ENCODE measurements at places on chromosomes 7 and 10.
A peak's percentile ranks its signal among the peaks of the same experiment; 100 is the strongest.

GRCh38 chr10:92822964-92823363 is 25.4 kb upstream of the EXOC6 start:
- H3K36me3 ChIP-seq = no peaks in the 10 kb centered on the region
- H3K27me3 ChIP-seq = peaks cover 10% of the 10 kb centered on the region
- H3K4me1 ChIP-seq = peaks cover 12% of the 10 kb centered on the region
- H3K4me3 ChIP-seq = no peak overlapping the region
- no peak for DNase-seq
- H3K27ac ChIP-seq = no peak overlapping the region

DNA sequence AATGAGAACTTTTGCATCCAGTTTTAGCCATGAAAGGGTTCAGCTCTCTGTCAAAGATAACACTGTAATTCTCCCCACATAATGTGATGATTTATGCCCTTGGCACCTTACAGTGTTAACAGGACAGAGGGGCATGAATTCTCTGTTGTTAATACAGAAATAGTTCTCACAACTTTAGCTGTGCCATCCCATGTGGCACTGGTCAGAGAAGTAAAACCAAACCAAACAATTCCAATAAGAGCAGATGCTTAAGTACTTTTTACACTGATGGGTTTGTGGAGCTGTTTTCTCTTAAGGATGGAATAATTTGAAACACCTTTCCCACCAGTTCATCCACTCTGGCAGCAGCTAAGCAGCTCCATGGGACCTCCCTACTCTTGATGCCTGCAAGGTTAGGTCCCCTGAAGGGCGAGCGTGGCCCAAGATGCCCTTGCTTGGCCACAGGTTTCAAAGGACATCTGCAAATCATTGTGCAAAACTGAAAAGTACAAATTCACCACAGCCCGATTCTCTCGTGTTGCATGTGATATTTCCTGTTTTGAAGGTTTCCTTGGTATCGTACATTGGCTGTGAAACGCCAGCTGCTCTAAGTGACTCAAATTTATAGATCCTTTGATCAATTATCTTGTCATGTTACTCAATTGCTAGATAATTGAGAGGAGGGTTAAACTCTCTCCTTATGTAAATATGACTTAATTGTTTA is 82.5 kb upstream of the CREB5 start:
- H3K27me3 ChIP-seq = peaks cover 8% of the 10 kb centered on the region
- peaks cover 27% of the 10 kb centered on the region for H3K4me1 ChIP-seq
- peak overlapping the region; percentile 31 for H3K4me3 ChIP-seq
- no peak for DNase-seq
- no peak overlapping the region for H3K27ac ChIP-seq

DNA sequence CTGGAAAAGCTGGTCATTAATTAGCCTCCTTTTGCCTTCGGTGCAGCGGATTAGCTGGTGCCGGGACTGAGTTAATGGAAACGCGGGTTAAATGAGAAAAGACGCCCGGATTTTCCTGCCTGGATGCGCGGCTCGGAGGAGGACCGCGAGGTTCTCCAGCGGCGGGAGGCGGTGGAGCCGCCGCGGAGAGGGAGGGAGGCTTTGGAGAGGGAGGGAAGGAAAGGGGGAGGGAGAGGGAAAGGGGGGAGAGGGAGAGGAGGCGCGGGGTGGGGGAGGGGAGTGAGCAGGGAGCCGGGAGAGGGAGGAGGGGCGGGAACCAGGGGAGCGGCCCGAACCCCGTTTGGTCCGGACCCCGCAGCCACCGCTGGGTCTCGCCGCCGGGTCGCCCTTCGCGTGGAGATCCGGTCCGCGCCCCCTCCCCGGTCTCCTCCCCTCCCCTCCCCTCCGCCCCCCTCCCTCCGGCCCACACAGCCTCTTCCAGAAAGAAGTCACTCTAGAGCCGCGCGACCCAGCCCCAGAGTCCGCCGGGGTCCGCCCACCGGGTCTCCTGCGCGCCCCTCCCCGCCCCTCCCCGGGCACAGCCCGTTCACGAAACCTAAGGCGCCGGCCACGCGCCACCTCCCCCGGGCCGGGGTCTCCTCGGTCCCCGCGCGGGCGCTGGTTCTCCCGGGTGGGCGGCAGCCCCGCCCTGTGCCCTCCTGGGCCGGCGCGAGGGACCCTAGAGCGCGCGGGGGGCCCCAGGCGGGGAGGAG is 347.5 kb downstream of the DNAJB6 start:
- H3K36me3 ChIP-seq = peaks cover 4% of the 10 kb centered on the region
- no peak overlapping the region for H3K4me3 ChIP-seq
- H3K27me3 ChIP-seq = peaks cover 76% of the 10 kb centered on the region
- no peak for DNase-seq
- no peak overlapping the region for H3K27ac ChIP-seq

DNA sequence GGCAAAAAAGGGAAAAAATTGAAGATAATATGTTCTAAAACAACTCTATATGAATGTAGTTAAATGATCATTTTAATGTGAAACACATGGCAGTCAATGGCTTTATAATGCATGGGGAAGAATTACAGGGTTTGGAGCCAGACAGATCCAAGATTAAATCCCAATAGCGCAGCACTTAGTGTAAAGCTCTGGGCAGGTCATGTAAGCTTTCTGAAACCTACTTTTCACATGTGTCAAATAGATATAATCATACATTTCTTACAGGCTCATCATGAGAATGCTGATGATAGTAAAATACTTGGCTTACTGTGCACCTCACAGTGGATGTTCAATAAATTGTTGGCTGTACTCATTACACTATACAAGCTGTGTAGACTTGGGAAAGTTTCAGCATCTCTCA is 48.0 kb upstream of the ZNF365 start:
- peaks cover 17% of the 10 kb centered on the region for H3K27me3 ChIP-seq
- no peak for DNase-seq
- no peak overlapping the region for H3K4me3 ChIP-seq
- H3K36me3 ChIP-seq = no peaks in the 10 kb centered on the region

- H3K4me3 ChIP-seq = no peak overlapping the region
- DNase-seq = no peak
- no peak overlapping the region for H3K27ac ChIP-seq
- no peaks in the 10 kb centered on the region for H3K36me3 ChIP-seq
Observed at GRCh38 chr7:69761290-69761922, 163.1 kb downstream of the AUTS2 start.

DNA sequence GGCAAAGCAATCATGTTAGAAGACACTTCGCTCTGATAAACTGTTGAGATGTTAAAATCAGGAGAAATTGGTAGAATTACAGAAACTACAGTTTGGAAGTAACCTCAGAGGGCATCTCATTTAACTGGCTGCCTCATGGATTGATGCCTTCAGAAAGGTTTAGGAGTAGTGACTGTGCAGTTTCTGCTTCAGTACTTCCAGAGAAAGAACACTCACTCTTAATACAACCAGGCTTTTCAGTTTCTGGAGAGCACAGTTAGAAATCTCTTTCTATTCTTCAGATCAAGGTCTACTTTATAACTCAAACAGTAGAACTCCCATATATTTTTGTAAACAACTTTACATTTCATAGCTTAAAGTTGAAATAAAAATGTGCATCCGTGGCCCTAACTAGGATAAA is 1358.9 kb upstream of the LRRTM3 start:
- H3K27me3 ChIP-seq = no peaks in the 10 kb centered on the region
- H3K4me3 ChIP-seq = no peak overlapping the region
- no peak overlapping the region for H3K27ac ChIP-seq
- no peak for DNase-seq
- H3K4me1 ChIP-seq = no peaks in the 10 kb centered on the region
- H3K36me3 ChIP-seq = no peaks in the 10 kb centered on the region

DNA sequence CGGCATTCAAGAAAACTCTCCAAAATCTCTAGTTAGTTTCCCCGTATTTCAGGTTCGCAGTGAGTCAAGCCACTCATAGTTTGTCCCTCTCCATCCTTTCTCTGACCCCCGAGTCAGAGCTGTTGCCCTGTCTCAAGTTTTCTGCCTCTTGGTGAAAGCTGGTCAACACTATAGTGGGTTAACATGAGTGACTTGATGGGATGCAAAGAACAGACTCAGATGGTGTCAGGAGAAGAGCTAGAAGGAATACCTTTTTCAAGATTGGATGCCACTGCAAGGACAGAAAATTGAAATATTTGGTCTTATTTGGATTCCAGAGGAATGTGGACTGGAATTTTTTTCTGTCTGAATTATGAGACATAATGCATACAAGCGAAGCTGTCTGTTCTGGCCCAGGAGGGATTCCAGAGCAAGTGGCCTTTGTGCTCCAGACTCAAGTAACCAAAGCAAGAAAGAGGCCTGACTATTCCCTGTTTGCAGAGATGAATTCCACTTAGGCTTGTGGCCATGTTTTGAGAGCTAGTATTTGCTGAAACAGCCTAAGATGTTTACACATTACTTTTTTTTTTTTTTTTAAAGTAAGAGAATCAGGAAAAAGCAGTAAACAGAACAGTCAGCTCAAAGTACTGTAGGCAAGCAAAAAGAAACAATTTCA is 67.4 kb downstream of the VWC2 start:
- no peaks in the 10 kb centered on the region for H3K36me3 ChIP-seq
- no peak for DNase-seq
- no peak overlapping the region for H3K27ac ChIP-seq

- no peak for DNase-seq
- H3K36me3 ChIP-seq = no peaks in the 10 kb centered on the region
- no peak overlapping the region for H3K4me3 ChIP-seq
- H3K27ac ChIP-seq = no peak overlapping the region
- no peaks in the 10 kb centered on the region for H3K4me1 ChIP-seq
Observed at GRCh38 chr10:33749067-33749735, 414.7 kb upstream of the NRP1 start.

DNA sequence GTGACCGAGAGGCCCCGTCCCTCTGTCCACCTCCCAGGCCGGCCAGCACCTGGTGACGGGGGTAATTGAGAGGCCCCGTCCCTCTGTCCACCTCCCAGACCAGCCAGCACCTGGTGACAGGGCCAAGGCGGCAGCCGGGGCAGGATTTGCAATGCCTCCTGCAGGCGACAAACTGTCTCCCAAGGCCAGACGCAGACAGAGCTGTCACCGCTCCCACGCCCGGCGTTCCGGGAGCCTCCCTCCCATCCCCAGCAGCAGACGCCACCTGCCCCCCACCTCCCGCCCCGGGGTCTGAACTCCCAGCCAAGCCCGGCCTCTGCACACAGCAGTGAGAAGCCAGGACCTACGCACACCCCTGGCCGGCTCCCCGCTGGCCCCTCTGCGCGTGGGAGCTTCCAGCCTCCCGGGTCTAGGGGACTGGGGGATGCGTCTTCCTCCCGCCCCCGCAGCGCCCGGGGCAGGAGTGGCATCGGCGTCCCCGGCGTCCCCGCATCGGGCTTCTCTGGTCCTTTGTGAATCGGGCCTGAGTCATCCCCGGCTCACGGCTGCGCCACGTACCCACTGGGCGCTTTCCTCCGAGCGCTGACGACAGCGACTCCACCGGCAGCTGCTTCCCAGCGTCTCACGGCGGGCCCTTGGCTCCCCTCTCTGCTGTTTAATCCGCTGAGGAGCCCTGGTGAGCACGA is 95.1 kb upstream of the DIP2C start:
- H3K4me1 ChIP-seq = no peaks in the 10 kb centered on the region
- peaks cover 4% of the 10 kb centered on the region for H3K27me3 ChIP-seq
- no peak overlapping the region for H3K27ac ChIP-seq
- no peaks in the 10 kb centered on the region for H3K36me3 ChIP-seq

DNA sequence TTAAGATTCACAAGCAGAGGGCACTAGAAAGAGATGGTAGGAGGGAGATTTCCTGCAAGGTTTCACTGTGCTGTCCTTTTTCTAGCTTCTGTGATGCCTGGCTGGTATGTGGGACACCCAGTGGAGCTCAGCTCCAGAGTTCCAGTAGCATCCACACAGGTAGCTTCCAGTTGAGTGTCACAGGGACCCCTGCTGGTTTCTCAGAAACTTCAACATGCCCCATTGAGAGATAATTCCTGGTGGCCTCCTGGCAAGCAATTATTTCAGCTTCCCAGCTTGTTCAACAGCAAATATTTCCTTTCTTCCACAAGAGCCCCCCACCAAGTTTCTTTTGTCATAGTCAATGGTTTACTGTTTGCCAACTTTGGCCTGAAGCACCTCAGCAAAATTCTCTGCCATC is 858.7 kb downstream of the REEP3 start:
- DNase-seq = no peak
- no peaks in the 10 kb centered on the region for H3K36me3 ChIP-seq
- no peak overlapping the region for H3K4me3 ChIP-seq
- H3K4me1 ChIP-seq = no peaks in the 10 kb centered on the region

DNA sequence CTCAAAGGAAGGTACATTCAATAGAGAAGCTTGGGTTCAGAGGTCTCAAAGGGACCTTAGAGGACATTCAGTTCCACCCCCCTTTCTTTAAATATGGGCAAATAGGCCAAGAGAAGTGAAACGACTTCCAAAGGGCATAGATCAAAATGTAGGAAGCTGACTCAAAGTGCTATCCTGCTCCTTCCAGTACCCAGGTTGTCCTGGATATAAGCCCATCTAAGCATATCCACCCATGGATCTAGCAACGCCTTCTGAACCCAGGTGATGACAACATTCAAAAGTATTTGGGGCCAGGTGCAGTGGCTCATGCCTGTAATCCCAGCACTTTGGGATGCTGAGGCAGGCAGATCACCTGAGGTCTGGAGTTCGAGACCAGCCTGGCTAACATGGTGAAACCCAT is 5.3 kb downstream of the ATXN7L1 start:
- H3K27me3 ChIP-seq = no peaks in the 10 kb centered on the region
- DNase-seq = no peak
- H3K27ac ChIP-seq = no peak overlapping the region
- H3K36me3 ChIP-seq = peaks cover 4% of the 10 kb centered on the region
- no peak overlapping the region for H3K4me3 ChIP-seq
- peaks cover 22% of the 10 kb centered on the region for H3K4me1 ChIP-seq

- H3K4me3 ChIP-seq = no peak overlapping the region
- no peaks in the 10 kb centered on the region for H3K4me1 ChIP-seq
- H3K27me3 ChIP-seq = no peaks in the 10 kb centered on the region
- H3K27ac ChIP-seq = no peak overlapping the region
- no peak for DNase-seq
- no peaks in the 10 kb centered on the region for H3K36me3 ChIP-seq
Observed at GRCh38 chr7:118041251-118041878, 142.6 kb upstream of the LSM8 start.

DNA sequence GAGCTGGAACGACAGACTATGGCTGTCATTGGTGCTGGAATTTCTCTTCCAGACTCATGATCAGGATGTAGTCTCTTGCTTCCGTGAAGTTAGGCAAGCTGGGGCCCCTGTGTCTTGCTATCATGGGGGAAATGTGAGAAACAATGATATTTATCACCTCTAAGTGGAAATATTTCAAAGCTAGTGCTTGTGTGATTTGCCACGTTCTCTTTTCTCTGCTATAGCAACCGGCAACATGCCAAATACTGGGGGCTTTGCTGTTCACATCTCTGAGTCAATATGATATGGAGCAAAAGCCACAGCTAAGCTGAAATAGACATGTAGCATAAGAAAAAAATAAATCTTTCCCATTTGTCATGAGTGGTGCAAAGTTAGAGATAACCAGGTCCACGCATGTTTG is 668.2 kb upstream of the IGFBP3 start:
- H3K36me3 ChIP-seq = no peaks in the 10 kb centered on the region
- no peaks in the 10 kb centered on the region for H3K4me1 ChIP-seq
- no peak overlapping the region for H3K4me3 ChIP-seq
- H3K27me3 ChIP-seq = no peaks in the 10 kb centered on the region
- DNase-seq = no peak
- H3K27ac ChIP-seq = no peak overlapping the region
